Neural progenitor cell (in vitro differentiated cells): ENCODE measurements at places on chromosomes 12 and 14. TPM values are rescaled to one million over a fixed set of nuclear protein-coding genes. Genes with fewer than 3 reads are reported as not detected.

GRCh38 chr12:99984271-99985128 lies at the start of gene ANKS1B:
Gene ANKS1B (minus strand): TSS chr12:99984936. CDS start chr12:99984237, 699 bp downstream.
- DNase-seq = peak; percentile 86
- peak within 1 kb of the TSS; percentile 83 for H3K4me3 ChIP-seq
- H3K36me3 ChIP-seq = no peaks in the 10 kb centered on the region
- no peak within 1 kb of the TSS for H3K27ac ChIP-seq
- no peaks in the 10 kb centered on the region for H3K4me1 ChIP-seq

DNA sequence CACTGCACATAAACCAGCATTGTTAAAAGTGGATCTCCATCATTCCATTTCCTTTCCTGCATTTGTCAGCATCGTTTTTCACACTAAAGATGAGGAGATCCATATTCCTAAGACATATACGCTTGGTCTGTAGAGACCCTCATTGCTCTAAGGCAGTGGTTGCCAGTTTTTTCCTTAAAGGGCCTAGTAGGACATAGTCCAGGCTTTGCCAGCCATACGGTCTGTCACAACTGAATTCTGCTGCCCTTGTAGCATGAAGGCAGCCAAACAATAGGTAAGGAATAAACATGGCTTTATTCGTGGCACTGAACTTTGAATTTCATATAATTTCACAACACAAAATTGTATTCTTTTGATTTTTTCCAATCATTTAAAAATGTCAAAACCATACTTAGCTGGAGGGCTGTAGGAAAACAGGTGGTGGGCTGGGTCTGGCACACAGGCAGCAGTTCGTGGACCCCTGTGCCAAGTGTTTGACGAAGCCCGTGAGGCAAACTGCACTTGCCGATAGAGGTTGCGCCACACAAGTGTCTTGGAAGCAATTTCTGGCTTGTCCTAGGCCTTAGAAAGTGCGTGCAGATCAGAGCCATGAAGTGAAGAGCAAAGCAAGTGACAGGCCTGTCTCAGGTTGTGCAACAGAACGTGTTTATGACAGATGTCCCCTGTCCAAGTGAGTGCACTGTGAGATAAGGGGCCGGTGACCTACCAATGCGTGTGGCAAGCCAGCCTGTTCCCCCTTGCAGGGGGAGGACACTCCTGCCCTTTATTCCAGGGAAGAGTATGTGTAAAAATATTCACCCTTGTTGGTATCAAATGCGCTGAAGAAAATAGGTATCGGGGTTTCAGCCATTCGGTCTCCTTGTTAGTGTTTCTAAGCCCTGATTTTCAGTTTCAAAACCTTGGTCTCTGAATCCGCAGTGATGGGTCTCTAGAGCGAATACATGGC lies 916 bp upstream of the CHPT1 start:
- no peak overlapping the region for H3K27ac ChIP-seq
- H3K36me3 ChIP-seq = no peaks in the 10 kb centered on the region
- peaks cover 42% of the 10 kb centered on the region for H3K27me3 ChIP-seq
- no peak for DNase-seq

DNA sequence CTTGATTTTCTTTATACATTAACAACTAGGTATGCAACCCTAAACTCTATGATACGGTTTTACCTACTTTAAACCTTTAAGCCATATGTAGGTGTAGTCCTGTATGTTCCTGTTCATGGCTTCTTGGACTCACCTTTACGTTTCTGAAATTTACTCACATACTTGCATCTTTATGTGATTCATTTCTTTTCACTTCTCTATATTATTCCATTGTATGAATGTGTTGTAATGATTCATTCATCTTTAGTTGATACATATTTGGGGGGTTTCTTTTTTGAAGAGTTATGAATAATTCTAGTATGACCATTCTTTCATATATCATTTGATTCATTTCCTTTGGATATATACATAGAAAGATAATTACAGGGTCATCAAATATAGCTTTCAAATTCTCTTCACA lies 2.4 kb upstream of the TAS2R50 start:
- H3K27ac ChIP-seq = no peak overlapping the region
- peaks cover 5% of the 10 kb centered on the region for H3K36me3 ChIP-seq
- no peaks in the 10 kb centered on the region for H3K4me1 ChIP-seq
- no peak for DNase-seq
- no peak overlapping the region for H3K4me3 ChIP-seq

DNA sequence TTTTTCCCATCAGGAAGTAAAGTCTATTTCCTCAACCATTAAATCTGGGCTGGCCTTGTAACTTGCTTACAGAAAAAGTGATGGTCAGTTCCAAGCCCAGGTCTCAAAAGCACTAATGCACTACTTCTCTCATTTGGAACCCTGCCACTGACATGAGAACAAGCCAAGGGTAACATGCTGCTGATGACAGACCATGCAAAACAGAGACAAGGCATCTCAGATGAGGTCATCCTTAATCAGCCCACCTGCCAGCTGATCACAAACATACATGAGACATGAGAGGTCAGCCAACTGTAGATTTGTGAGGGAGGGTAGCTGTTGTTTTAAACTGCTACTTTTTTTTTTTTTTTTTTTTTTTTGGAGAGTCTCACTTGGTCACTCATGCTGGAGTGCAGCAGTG lies 16.2 kb downstream of the TWF1 start:
- H3K27me3 ChIP-seq = no peaks in the 10 kb centered on the region
- no peak overlapping the region for H3K4me3 ChIP-seq
- no peak for DNase-seq
- no peaks in the 10 kb centered on the region for H3K4me1 ChIP-seq

DNA sequence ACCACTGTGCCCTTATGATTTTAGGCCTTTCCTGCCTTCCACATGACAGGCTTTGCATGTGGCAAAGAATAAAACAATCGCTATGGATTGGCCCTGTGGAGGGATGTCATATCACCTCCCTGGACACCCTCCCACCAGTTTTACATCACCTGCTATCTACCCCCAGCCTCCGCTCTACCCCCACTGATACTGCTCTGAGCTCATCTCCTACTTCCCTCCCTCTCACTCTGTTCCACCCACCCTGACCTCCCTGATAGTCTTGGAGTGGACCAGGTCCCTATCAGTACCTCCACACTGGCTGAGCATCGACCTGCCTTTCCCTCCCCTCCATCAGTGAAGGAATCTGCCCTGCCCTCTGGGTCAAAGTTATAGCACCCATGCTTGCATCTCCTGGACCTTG lies 91.8 kb upstream of the FOXN3 start:
- no peak overlapping the region for H3K27ac ChIP-seq
- no peaks in the 10 kb centered on the region for H3K27me3 ChIP-seq
- H3K4me3 ChIP-seq = no peak overlapping the region
- no peak for DNase-seq
- H3K4me1 ChIP-seq = no peaks in the 10 kb centered on the region

IQSEC3 gene
- 0.09 and 1.0 TPM in 2 replicates for total RNA-seq

SRRM4 gene
- 0.07 and 0.34 TPM in 2 replicates for total RNA-seq
